Panc1 (cell line): ENCODE measurements at places on chromosomes 3 and 15. TPM values are rescaled to one million over a fixed set of nuclear protein-coding genes. Genes with fewer than 3 reads are reported as not detected.
A peak's percentile ranks its signal among the peaks of the same experiment; 100 is the strongest.

Gene MYRIP
- 0.59 TPM for total RNA-seq

Gene CCR3
- total RNA-seq: not detected

Gene ZBTB20
- total RNA-seq: 4.1 TPM

Gene VWA5B2
- 0.28 TPM for total RNA-seq

Gene TERC
- 6.0 TPM for total RNA-seq

Gene ZDHHC23
- 23.6 TPM for total RNA-seq

Gene GOLGA8S
- total RNA-seq: 0.15 TPM

Gene DZIP3
- total RNA-seq: 30.9 TPM

Gene FAM107A
- total RNA-seq: 0.08 TPM

Gene LDHAL6B
- total RNA-seq: not detected

Gene MELTF
- total RNA-seq: 18.7 TPM

Gene SLC22A13
- total RNA-seq: 0.33 TPM

Gene LRCH3
- total RNA-seq: 75.8 TPM

Gene LRRK1
- total RNA-seq: 88.0 TPM

Gene OCA2
- total RNA-seq: 0.13 TPM

Gene UNC13C
- total RNA-seq: not detected

GRCh38 chr3:3628676-3629328 is 170.4 kb upstream of the LRRN1 start:
- H3K27me3 ChIP-seq: no peaks in the 10 kb centered on the region
- H3K36me3 ChIP-seq: no peaks in the 10 kb centered on the region
- H3K4me3 ChIP-seq: no peak overlapping the region
- H3K4me1 ChIP-seq: no peaks in the 10 kb centered on the region
- no peak for DNase-seq
- H3K27ac ChIP-seq: no peak overlapping the region

DNA sequence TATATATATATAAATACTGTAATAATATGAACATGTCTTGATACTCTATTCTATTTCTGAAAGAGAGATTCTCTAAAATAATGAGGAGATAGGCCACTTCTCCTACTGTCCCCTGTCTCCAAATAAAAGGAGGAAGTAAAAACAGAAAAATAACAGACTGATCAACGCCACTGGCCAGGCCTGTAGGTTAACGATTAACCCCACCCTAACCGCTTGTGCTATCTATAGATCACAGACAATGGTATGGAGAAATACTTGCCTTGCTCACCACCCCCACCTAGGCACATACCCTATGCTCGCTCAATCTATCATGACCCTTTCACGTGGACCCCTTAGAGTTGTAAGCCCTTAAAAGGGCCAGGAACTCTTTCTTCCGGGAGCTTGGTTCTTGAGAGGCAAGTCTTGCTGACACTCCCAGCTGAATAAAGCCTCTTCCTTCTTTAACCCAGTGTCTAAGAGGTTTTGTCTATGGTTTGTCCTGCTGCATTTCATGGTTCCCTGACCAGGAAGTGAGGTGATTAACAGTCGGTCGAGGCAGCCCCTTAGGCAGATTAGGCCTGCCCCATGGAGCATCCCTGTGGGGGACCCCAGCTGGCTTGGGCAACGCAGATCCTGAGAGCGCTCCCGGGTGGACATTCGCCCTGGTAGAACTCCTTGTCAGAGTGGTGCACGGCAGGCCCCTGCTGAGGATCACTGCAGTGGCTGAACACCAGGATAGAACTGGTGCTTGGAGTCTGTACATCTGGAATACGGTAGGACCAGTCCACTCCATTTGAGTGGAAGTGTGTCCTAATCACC is 521.8 kb upstream of the CNTN3 start:
- DNase-seq: no peak
- no peak overlapping the region for H3K27ac ChIP-seq
- H3K27me3 ChIP-seq: no peaks in the 10 kb centered on the region
- no peaks in the 10 kb centered on the region for H3K36me3 ChIP-seq
- H3K4me1 ChIP-seq: no peaks in the 10 kb centered on the region

- DNase-seq: no peak
- no peak overlapping the region for H3K27ac ChIP-seq
- H3K36me3 ChIP-seq: no peaks in the 10 kb centered on the region
- no peak overlapping the region for H3K4me3 ChIP-seq
- H3K27me3 ChIP-seq: no peaks in the 10 kb centered on the region
- no peaks in the 10 kb centered on the region for H3K4me1 ChIP-seq
These were observed 205.7 kb downstream of the PLCL2 start for GRCh38 chr3:17090280-17090983.

- peaks cover 26% of the 10 kb centered on the region for H3K36me3 ChIP-seq
- no peak overlapping the region for H3K4me3 ChIP-seq
- no peak for DNase-seq
These were observed 1.1 kb upstream of the EBLN2 start for GRCh38 chr3:73060302-73060723.

- no peak for DNase-seq
- no peaks in the 10 kb centered on the region for H3K27me3 ChIP-seq
- peaks cover 4% of the 10 kb centered on the region for H3K4me1 ChIP-seq
These were observed 26.6 kb downstream of the GABRA5 start for GRCh38 chr15:26893351-26894065.

DNA sequence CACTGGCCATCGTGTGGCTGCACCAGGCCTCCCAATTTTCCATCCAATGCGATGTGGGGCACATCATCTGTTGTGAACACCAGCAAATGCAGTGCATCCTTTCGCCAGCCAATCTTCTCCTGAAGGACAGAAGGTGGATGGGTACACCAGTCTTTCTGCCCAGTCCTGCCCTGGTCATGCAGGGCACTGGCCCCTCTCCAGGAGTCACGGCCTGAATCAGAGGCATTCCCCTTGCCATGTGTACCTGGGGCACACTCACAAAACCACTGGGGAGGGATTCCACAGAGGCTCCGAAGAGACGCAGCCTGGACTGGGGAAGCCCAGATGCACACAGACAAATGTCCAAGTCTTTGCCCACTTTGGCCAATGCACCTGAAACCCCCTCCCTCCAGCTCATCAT is 65.8 kb downstream of the ITGB5 start:
- H3K36me3 ChIP-seq: peaks cover 20% of the 10 kb centered on the region
- H3K27ac ChIP-seq: no peak overlapping the region
- DNase-seq: no peak
- peaks cover 3% of the 10 kb centered on the region for H3K4me1 ChIP-seq
- no peaks in the 10 kb centered on the region for H3K27me3 ChIP-seq

GRCh38 chr3:31530960-31531335 is 1.8 kb upstream of the STT3B start:
- no peaks in the 10 kb centered on the region for H3K27me3 ChIP-seq
- peaks cover 5% of the 10 kb centered on the region; the same call in 1 of the 2 replicates for H3K4me1 ChIP-seq
- H3K36me3 ChIP-seq: no peaks in the 10 kb centered on the region; the same call in 1 of the 2 replicates
- peak overlapping the region; percentile 97; the same call in 1 of the 2 replicates for H3K27ac ChIP-seq

GRCh38 chr3:179735321-179735720 is 82.5 kb downstream of the USP13 start:
- H3K36me3 ChIP-seq: peaks cover under 1% of the 10 kb centered on the region; the same call in 1 of the 2 replicates
- no peak overlapping the region for H3K4me3 ChIP-seq
- no peaks in the 10 kb centered on the region for H3K4me1 ChIP-seq
- H3K27me3 ChIP-seq: no peaks in the 10 kb centered on the region

DNA sequence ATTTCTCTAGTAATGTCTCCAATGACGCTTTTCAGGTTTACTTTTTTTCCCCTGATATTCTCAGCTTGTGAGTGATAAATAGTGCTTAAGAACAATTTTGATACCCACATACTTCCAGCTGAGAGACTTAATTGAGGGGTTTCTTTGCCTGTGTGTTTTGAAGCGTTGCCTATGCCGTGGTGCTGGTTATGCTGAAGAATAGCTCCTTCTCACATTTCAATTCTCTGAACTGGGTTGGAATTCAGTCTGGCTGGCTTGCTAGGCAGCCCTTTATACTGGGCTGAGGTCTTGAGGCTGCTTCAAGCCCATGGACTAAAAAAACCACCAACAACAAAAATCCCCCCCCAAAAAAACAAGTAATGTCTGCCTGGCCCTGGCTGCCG is 87.4 kb downstream of the CHST2 start:
- H3K36me3 ChIP-seq: no peaks in the 10 kb centered on the region
- H3K27me3 ChIP-seq: peaks cover 9% of the 10 kb centered on the region
- no peak for DNase-seq
- H3K27ac ChIP-seq: no peak overlapping the region
- no peaks in the 10 kb centered on the region for H3K4me1 ChIP-seq

GRCh38 chr3:171374260-171374659 is 85.9 kb downstream of the TNIK start:
- no peak for DNase-seq
- no peak overlapping the region for H3K27ac ChIP-seq
- H3K36me3 ChIP-seq: no peaks in the 10 kb centered on the region
- H3K4me3 ChIP-seq: no peak overlapping the region
- H3K4me1 ChIP-seq: no peaks in the 10 kb centered on the region

DNA sequence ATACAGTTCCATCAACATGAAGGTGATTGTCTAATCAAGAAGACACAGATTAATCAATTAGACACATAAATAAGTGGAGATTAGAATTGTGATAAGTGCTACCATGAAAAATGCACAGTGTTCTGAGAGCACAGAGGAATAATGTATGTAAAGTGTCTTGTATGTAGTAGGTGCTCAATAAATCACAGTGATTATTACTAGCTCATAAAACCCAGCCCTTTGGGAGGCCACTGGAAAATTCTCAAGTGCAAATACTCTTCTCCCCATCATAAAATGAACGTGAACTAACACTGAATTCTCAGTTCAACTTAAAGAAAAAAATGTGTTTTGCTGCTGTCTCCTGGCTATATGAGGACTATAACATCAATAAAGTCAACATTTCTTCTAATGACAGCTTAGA is 368.2 kb downstream of the FOXP1 start:
- H3K4me3 ChIP-seq: no peak overlapping the region
- H3K4me1 ChIP-seq: no peaks in the 10 kb centered on the region
- H3K36me3 ChIP-seq: no peaks in the 10 kb centered on the region
- H3K27ac ChIP-seq: no peak overlapping the region
- DNase-seq: no peak

GRCh38 chr3:126743350-126743749 is 39.3 kb downstream of the CHCHD6 start:
- peaks cover 7% of the 10 kb centered on the region; the same call in 1 of the 2 replicates for H3K4me1 ChIP-seq
- no peak for DNase-seq
- no peak overlapping the region for H3K4me3 ChIP-seq
- H3K27me3 ChIP-seq: no peaks in the 10 kb centered on the region
- H3K27ac ChIP-seq: no peak overlapping the region
- H3K36me3 ChIP-seq: no peaks in the 10 kb centered on the region

- no peak for DNase-seq
- H3K4me1 ChIP-seq: no peaks in the 10 kb centered on the region
- H3K27me3 ChIP-seq: no peaks in the 10 kb centered on the region
- H3K36me3 ChIP-seq: no peaks in the 10 kb centered on the region
- H3K27ac ChIP-seq: no peak overlapping the region
These were observed 144.3 kb downstream of the ERC2 start for GRCh38 chr3:56323986-56324420.

DNA sequence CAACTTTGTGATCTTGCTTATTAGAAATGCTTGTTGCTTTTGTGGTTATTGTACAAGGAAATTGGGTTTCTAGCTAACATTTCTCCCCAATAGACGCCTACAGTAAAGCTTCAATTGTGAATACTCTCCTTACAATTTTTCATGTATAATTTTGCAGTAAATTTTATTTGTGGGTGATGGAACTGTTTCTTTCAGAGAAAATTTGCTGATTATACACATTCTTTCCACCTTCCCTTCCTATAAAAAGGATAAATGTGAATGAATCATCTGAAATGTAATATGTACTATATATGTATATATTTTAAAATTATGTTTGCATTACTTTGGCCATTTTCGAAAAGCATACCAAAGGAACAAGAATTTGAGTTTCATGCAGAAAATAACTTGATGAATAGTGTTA is 162.7 kb upstream of the CRBN start:
- no peak for DNase-seq
- no peaks in the 10 kb centered on the region for H3K27me3 ChIP-seq
- H3K27ac ChIP-seq: no peak overlapping the region
- no peaks in the 10 kb centered on the region for H3K4me1 ChIP-seq
- no peak overlapping the region for H3K4me3 ChIP-seq

GRCh38 chr3:152284906-152285305 is 16.2 kb downstream of the MBNL1 start:
- no peak overlapping the region for H3K4me3 ChIP-seq
- no peaks in the 10 kb centered on the region for H3K36me3 ChIP-seq
- no peak overlapping the region for H3K27ac ChIP-seq
- no peaks in the 10 kb centered on the region for H3K27me3 ChIP-seq
- H3K4me1 ChIP-seq: peaks cover 31% of the 10 kb centered on the region

DNA sequence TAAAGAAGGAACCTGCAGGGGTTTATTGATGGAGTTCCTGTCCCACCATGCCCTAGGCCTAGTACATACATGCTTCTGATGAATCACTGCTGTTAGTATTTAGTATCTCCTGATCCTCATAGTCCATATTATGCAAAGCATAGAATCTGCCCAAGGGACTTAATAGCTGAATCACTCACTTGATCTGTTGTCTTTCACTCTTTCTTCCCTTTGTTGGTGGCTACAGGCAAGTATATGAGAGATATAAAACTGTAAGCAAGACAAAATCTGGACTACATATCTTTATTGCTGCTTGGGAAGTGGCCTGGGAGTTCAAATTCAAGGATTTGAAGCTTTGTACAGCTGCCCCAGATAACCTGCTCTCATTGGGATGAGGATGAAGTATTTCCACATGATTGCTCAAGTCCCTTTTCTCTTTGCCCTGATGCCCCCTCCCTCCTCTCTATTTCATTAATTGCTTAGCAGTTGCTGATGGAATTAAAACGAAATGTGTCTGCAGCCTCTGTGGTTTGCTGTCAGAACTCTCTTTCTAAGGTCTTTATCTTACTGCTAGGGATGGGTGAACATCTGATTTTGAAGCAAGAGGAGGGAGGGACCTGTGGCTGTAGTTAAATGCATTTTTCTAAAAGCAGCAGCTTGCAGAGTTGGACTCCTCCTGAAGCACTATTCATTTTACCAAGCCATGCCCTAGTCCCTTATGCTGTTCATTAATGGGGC is 114.1 kb downstream of the ZNF609 start:
- no peak overlapping the region for H3K27ac ChIP-seq
- H3K4me3 ChIP-seq: no peak overlapping the region
- no peaks in the 10 kb centered on the region for H3K27me3 ChIP-seq
